ENCODE measurements at places on chromosomes 1 and 21. TPM values are rescaled to one million over a fixed set of nuclear protein-coding genes. Genes with fewer than 3 reads are reported as not detected.

DNA sequence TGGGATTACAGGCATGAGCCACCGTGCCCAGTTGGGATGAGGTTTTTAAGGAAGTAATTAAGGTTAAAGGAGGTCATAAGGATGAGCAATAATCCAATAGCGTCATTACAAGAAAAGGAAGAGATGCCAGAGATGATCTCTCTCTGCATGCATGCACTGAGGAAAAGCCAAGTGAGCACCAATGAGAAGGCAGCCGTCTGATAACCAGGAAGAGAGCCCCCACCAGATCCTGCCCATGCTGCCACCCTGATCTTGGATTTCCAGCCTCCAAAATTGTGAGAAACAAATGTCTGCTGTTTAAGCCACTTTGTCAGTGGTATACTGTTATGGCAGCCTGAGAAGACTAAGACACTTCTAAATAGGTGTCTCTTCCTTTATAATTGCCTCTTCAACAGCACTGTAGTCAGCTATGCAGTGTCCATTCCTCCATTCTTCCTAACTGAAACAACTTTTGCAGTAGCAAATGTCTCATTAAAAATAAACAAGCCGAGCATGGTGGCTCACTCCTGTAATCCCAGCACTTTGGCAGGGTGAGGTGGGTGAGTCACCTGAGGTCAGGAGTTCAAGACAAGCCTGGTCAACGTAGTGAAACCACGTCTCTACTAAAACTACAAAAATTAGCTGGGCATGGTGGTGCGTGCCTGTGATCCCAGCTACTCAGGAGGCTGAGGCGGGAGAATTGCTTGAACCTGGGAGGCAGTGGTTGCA, 216.2 kb upstream of the RUNX1 start:
- H3K4me3 ChIP-seq: no peak overlapping the region
- peaks cover 2% of the 10 kb centered on the region for H3K27me3 ChIP-seq
- DNase-seq: no peak
- H3K36me3 ChIP-seq: no peaks in the 10 kb centered on the region
- H3K4me1 ChIP-seq: no peaks in the 10 kb centered on the region

- no peaks in the 10 kb centered on the region for H3K36me3 ChIP-seq
- no peaks in the 10 kb centered on the region for H3K27me3 ChIP-seq
- no peaks in the 10 kb centered on the region for H3K4me1 ChIP-seq
- no peak overlapping the region for H3K27ac ChIP-seq
- no peak for DNase-seq
Observed at GRCh38 chr1:221309723-221310122, 430.5 kb downstream of the HLX start.

DNA sequence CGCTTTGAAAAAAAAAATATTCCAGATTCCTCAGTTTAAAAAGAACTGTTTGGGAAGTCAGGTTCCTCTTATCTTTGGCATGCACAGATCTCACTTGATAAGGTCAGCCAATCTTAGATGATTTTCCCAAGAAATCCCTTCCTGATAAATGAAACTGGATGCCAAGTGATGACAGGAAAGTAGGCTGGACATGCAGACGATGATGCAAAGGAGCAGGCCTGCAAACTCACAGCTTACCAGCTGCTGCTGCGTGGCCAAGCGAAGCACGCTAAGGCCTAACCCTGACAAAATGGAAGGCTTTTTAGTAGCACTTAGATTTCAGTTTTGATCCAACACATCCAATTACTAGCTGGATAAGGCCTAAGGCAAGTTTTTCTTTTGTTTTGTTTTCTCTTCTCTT, 10.1 kb downstream of the TADA1 start:
- H3K4me1 ChIP-seq: no peaks in the 10 kb centered on the region
- peaks cover 64% of the 10 kb centered on the region for H3K36me3 ChIP-seq
- DNase-seq: no peak
- H3K27me3 ChIP-seq: no peaks in the 10 kb centered on the region
- no peak overlapping the region for H3K4me3 ChIP-seq
- H3K27ac ChIP-seq: no peak overlapping the region

RHD gene
- 0.20 TPM for total RNA-seq

DNA sequence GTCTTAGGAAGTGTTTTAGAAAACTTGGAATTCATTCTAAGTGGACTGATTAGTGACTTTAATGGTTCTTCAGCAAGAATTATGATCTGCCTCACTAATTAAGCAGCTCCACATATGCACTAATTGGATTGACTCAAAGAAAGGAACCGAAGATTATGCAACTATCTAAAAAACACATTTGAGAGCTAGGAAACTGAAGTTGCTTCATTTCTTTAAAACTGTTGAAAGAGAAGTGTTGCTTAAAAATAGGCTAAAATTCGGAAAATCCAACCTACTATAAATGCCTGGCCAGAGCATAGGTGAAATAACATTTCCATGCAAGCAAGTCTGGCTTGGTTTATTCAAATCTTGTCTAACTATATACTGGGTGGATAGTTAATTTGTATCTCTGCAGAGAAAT, 502.9 kb upstream of the ZRANB2 start:
- no peaks in the 10 kb centered on the region for H3K27me3 ChIP-seq
- no peaks in the 10 kb centered on the region for H3K36me3 ChIP-seq
- H3K27ac ChIP-seq: no peak overlapping the region
- H3K4me1 ChIP-seq: no peaks in the 10 kb centered on the region
- H3K4me3 ChIP-seq: no peak overlapping the region
- DNase-seq: no peak

GRCh38 chr1:68975212-68975933, 478.5 kb upstream of the DEPDC1 start:
- no peaks in the 10 kb centered on the region for H3K4me1 ChIP-seq
- H3K27ac ChIP-seq: no peak overlapping the region
- no peaks in the 10 kb centered on the region for H3K36me3 ChIP-seq
- H3K27me3 ChIP-seq: no peaks in the 10 kb centered on the region

- H3K27me3 ChIP-seq: no peaks in the 10 kb centered on the region
- H3K4me3 ChIP-seq: no peak overlapping the region
- no peak overlapping the region for H3K27ac ChIP-seq
- DNase-seq: no peak
- no peaks in the 10 kb centered on the region for H3K4me1 ChIP-seq
- H3K36me3 ChIP-seq: no peaks in the 10 kb centered on the region
Observed at GRCh38 chr1:59733443-59734141, 81.2 kb upstream of the HOOK1 start.

- no peak for DNase-seq
- H3K36me3 ChIP-seq: no peaks in the 10 kb centered on the region
- peaks cover 17% of the 10 kb centered on the region for H3K4me1 ChIP-seq
- no peaks in the 10 kb centered on the region for H3K27me3 ChIP-seq
- no peak overlapping the region for H3K4me3 ChIP-seq
Observed at GRCh38 chr1:194293851-194294405, 1107.5 kb upstream of the B3GALT2 start.

DNA sequence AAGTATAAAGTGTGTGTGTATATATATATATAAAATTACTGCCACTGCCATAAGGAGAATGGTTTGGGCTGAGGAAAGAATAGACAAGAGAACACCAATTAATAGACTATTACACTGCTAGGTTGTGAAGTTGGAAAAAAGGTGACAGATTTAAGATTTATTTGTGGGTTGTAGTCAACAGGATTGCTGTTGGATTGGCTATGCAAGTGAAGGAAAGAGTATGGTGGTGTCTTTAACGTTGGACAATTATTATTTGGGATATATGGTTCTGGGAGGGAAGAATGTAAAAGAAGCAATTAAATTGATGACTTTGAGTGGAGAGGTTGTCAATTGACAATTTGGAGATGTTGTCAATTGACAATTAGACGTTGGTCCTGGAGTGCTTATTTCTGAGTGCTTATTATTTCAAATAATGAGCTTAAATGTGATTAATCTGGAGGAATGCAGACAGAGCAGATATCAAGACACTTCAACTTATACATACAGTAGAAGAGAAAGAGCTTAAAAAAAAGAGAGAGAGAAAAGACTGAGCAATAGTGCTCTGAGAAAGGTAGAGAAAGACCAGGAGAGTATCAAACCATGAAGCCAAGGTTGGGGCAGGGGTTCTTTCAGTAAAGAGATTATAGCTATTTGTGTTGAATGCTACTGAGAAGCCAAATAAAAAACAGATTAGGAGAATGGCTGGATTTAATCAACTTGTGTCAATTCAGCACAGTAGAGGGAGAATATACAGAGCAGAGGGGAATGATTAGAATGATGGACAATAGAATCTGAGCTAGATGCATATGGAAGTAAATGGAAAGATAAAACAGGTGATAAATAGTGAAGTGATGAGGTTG, 9.7 kb downstream of the PTGS2 start:
- H3K36me3 ChIP-seq: no peaks in the 10 kb centered on the region
- H3K4me3 ChIP-seq: no peak overlapping the region
- H3K27ac ChIP-seq: no peak overlapping the region

CRYBG2 gene
- 2.3 TPM for total RNA-seq

PTGFR gene
- not detected for total RNA-seq
